Tibial nerve (tissue), 4 donors: ENCODE measurements at places on chromosomes 7 and 10. TPM values are rescaled to one million over a fixed set of nuclear protein-coding genes. Genes with fewer than 3 reads are reported as not detected.

Gene CALHM1
- not detected for total RNA-seq

DNA sequence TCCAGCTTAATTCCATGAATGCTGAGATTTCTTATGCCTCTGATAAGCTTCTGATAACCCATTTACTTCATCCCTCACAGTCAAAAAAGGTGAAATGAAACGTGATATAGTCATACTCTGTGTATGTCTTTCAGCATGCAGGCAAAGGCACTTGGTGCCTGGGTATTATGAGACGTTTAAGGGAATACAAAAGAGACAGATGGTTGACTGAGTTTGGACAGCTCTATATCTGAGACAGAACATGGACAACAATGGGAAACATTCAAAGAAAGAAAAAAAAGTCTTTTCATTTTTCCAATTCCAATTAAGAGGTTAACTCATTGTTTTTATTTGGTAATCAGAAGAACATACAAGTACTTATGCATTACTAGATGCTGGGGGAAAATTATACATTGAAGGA, 96.2 kb downstream of the PPP1R17 start:
- DNase-seq, result no peak

Gene CDK14
- total RNA-seq, result 30.4 TPM

- DNase-seq, result no peak
Measured at GRCh38 chr7:75920431-75921161, 5.6 kb downstream of the POR start.

DNA sequence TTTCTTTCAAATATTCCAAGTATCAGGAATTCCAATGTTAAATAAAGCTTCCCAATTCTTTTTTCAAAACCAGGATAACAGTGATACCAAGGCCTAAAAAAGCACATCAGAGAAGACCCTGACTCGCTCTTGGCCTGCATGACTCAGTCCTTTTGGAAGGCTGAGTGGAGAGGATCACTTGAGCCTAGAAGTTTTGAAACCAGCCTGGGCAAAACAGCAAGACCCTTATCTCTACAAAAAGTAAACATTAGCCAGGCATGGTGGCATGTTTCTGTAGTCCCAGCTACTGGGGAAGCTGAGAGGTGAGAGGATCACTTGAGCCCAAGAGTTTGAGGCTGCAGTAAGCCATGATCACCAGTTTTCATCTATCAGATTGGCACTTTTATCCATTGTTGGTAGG, 18.7 kb downstream of the NFE2L3 start:
- DNase-seq, result no peak

- DNase-seq, result no peak
Measured at GRCh38 chr7:131325179-131325840, 2.4 kb upstream of the MKLN1 start.

DNA sequence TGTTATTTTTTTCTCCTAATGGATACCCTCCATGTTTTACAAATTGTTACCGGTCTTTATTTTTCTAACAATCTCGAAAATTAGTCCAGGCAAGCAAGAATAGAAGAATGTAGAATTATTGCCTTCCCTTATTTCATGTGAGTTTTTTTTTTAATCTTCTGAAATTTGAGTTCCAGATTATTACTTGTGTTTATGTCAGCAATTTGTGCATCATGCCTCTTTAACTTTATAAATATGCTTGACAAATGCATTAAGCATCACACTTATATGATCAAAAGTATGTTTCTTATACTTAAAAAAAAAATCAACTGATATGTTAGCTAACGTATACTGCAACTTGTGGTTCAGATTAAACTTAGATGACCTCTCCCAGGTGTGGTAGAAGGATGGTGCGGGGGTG, 242.7 kb upstream of the VSTM2A start:
- no peak for DNase-seq

GRCh38 chr10:7484456-7485243, 73.8 kb upstream of the SFMBT2 start:
- no peak for DNase-seq

GRCh38 chr10:132210766-132211165, 24.0 kb downstream of the DPYSL4 start:
- no peak for DNase-seq

DNA sequence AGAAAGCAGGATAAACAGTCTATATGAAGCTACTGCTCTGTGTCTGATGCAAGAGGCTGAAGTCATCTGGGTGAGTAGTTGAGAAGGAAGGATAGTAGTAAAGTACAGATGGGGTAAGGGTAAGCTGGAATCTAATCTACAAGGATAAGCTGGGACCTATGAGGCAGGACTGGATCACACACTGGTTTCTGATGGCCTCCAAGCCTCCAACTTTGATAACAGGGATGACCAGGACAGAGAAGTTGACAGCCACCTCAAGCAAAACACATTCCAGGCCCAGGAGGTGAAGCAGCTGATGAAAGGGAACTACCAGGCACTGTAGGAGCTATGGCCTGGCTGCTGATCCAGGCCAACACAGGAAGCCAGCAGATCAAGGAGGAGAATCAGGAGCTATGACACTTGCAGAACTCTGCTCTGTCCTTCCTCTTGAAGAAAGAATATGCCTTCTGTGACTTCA, 278.1 kb upstream of the TMEM229A start:
- no peak for DNase-seq

Gene UCN3
- not detected for total RNA-seq

DNA sequence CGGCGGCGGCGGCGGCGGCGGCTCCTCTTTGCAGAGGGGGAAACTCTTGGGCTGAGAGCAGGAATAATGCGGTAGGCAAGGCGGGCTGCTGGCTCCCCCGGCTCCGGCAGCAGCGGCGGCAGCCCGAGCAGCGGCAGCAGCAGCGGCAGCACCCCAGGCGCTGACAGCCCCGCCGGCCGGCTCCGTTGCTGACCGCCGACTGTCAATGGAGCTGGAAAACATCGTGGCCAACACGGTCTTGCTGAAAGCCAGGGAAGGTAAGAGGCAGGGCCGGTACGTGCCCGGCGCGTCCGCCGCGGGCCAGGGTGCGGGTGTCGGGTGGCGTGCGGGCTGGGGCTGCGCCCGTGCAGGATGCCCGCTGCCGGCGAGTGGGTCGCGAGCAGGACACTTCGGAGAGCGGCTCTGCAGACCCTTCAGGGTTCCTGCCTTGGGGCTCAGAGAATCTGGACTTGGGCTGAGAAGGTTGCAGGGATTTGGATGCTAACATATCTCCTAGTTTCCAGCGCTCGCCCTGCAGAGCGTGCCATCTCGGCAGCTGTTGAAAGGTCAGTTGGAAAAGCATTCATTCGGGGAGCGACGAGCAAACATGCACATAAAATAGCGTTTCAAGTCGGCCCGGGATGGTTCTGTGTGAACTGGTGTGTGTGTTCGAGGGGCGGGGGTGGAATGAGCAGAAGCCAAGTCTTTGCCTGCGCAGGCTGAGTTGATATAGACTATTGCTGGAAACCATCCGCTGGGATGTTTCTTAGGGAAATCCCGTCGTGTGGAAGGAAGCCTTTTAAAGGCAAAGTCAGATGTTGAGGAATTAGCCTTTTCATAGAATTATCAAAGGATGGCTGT, 562 bp downstream of the GRK5 start:
- DNase-seq, result peak; percentile 58

- DNase-seq, result no peak
Measured at GRCh38 chr7:49279891-49280290, 355.5 kb downstream of the CDC14C start.

DNA sequence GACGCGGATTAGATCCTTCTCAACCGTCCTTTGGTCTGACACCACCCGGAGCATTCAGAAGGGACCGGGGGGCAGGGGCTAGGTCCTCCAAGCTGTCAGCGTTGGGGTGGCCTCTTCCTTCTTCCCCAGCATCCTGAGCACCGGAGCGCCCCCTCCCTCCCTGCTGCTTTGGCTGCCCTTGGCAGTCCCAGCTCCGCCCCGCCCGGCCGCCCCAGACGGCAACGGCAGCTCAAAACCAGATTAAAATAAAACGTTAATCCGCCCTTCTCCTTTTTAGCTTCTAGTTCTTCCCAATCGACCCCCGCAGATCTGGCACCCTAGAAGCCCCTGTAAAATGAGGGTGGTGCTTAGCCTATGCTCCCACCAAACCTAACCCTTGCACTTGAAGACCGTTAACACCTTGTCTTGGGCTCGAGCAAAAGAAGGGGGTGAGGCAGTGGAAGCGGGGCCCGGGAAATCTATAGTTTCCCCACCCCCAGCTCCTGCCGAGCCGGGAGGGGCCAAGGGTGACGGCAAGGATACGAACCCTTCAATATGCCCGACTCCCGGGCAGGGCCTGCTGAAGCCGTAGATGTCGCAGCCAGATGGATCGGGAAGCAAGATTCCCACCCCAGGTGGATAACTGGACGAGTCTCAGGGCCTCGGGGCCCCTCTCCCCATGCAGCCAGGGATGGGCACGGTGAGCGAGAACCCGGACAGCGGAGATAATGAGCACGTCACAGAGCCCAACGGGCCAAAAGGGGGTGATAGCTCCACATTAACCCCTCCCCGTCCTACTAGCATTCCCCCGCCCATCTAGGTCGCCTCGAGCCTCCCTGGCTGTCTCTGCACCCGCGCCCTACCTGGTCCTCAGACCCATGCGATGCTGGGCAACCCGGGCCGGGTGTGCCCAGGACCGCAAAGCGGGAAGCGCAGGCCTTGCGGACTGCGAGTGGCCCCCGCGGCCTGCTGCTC, 169.7 kb downstream of the NRF1 start:
- DNase-seq, result no peak

Gene FEZF1
- not detected for total RNA-seq

DNA sequence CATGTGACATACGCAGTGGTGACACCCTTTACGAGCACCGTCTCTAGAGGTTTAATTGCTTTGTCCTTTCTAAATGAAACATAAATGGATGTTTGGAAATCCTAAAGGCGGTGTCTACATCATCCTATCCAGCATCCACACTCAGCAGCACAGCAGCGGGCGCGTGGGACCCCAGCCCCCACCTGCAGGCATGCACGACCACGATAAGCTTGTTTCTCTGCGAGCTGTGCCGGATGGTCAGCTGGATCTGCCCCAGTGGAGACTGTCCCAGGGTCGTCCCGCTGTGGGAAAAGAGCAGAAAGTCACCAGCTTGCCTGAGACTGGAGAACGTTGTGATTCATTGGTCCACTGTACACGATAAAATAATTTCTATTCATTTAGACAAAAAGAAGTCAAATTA, 34.2 kb upstream of the NCAPG2 start:
- no peak for DNase-seq

GRCh38 chr7:117157241-117158209, 165.3 kb downstream of the WNT2 start:
- peak; percentile 32 for DNase-seq

GRCh38 chr7:156604311-156604710, 36.3 kb upstream of the RNF32 start:
- DNase-seq, result no peak

- no peak for DNase-seq
Measured at GRCh38 chr10:99930731-99931550, 78.8 kb downstream of the DNMBP start.

Gene CPXM2
- 30.3 TPM for total RNA-seq

GRCh38 chr10:119283387-119283786, 76.0 kb downstream of the GRK5 start:
- no peak for DNase-seq

DNA sequence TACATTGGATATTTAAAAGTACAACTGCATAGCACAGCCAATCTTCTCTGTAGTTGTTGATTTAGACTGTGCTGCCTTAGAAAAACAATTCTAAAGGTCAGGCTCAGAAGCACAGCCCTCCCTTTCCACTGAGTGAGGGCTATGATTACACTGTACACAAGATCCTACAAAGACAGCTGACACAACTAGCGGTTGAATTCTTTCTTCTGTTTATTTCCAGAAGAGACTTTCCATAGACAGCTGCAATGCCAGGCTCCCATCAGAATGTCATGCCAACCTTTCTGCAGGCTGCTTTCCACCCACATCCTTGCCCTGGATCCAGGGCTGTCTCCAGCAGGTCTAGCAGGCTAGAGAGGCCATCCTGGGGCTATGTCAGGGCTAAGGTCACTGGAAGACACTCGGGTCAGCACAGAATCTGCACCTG, 39.3 kb downstream of the FAM13C start:
- no peak for DNase-seq

Gene GSDME
- total RNA-seq, result 15.7 TPM

Gene RAMP3
- 31.6 TPM for total RNA-seq

DNA sequence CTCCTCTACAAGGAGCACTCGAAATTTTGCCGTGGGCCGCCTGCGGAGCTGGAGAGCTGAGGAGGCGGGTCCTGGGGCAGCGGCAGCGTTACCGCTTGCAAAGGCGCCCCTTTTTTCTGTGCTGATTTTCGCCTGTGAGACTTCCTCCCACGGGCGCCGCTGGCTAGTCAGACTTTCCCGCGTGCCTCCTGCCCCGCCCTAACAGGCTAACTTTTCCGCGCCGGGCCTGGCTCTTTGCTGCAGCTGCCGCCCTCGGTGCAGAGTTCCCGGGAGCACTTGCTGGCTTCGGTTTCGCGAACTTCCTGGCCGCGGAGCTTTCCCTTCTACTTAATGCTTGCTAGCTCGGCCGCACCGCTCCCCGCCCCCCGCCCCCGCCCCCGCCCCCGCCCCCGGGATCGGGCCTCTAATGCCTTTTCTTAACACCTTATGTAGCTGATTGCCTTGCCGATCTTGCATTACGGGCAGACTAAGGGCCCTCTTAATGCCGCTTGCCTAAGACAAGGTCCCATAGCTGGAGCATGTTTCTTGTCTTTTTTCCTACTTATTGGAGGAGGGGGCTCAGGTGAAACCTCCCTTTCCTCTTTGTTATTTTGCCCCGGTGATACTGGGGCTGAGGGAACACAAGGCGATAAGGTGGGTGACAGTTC, 37.9 kb upstream of the RASGEF1A start:
- DNase-seq, result peak; percentile 51

- no peak for DNase-seq
Measured at GRCh38 chr10:129718548-129719414, 245.3 kb downstream of the EBF3 start.

Gene COL17A1
- total RNA-seq, result 0.59 TPM

Gene ALOX5
- total RNA-seq, result 47.6 TPM

- no peak for DNase-seq
Measured at GRCh38 chr10:116798859-116799258, 50.4 kb upstream of the ENO4 start.

GRCh38 chr10:52644373-52645186, 128.0 kb downstream of the MBL2 start:
- DNase-seq, result peak; percentile 32

DNA sequence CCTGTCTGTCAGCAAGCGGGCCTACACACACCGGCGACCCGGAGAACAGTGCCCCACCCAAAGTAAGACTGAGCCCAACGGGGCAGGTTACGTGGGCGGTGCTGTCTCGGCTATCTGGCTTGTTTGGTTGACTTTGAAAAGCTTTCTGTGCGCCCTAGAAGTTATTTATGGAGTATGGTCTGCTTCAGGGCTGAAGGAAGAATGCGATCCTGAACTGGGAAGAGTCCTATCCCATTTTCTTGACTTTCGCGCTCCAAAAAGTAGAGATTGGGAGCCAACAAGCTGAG, 1.5 kb downstream of the INA start:
- no peak for DNase-seq

GRCh38 chr7:118029826-118030422, 154.0 kb upstream of the LSM8 start:
- DNase-seq, result no peak

- DNase-seq, result no peak
Measured at GRCh38 chr7:129903935-129904334, 48.8 kb downstream of the UBE2H start.
